ENCODE measurements at places on chromosomes 16 and 17.

GRCh38 chr17:43456661-43457361 lies 27.0 kb upstream of the DHX8 start:
- DNase-seq = no peak

- no peak for DNase-seq
Measured at GRCh38 chr17:21419299-21420239, 43.4 kb downstream of the KCNJ12 start.

GRCh38 chr17:15124264-15124595 lies 140.9 kb downstream of the PMP22 start:
- DNase-seq = no peak

- DNase-seq = no peak
Measured at GRCh38 chr17:11690681-11691080, 92.4 kb downstream of the DNAH9 start.

- DNase-seq = no peak
Measured at GRCh38 chr16:340370-341091, 12.0 kb downstream of the AXIN1 start.

DNA sequence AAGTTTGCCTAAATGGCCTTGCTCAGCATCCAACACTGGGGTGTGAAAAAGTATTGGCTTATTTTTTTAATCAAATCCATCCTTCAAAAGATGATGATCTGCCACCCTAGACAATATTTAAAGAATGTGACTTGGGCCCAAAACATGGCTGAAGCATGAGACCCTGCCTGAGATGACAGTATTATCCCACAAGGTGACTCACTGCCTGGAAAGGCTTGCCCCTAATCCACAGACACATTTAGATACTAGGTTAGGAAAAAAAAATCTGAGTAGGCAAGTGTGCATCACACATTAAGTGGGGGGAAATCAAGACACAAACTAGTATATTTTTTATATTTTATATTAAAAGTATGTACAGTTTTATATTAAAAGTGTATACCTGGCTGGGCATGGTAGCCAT lies 38.4 kb downstream of the TOM1L2 start:
- DNase-seq = no peak

DNA sequence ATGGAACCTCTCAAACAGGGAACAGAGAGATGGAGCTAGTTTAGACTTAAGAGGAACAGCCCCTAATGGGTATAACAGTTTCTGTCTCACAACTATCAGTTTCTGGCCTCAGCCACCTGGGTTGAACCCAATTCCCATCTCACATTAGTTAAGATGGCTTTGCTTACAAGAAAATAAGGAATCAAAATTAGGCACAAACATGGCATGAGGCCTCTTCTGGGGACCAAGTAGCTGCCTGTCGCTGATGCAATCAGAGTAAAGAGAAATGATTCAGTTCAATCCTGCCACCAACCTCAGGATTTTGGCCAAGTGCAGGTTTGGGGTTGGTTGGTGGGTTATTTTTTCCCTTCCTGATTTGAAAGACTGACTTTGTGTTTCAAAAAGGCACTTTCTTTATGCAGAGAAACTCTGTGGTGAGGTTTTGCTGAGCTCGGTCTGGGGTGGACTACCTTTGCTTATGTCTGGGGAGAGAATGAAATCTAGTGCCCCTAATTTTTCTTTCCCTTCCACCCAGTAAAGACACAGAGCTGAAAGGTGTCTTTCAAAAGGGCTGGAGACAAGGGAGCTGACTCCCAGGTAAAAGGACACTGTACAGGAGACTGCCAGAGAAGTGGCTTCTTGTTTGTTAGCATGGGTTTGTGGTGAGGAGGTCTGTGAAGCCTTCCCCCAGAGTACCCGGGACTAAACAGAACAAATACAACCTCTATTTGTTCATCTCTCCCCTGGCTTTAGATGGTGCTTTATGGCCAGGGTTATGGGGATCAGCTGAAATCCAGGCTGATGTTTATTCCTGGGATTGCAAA lies 44.8 kb upstream of the NFAT5 start:
- DNase-seq = no peak

- no peak for DNase-seq
Measured at GRCh38 chr16:50842013-50842505, 100.2 kb downstream of the CYLD start.

DNA sequence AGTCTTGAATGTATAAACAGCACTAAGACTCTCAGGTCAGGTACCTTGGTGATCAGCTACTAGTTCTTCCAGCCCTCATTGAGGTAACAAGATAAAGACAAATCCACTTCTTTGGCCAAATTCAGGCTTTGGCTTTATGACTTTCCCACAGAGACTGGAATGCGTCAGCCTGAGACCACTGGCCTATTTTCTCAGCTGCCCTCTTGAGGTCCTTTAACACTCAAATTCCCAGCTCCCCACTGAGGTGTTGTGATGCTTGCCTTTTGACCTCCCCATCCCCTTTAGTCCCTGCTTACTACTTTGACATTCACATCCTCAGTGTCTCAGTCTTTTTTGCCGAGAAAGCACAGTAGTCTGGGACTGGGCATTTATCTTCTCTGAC lies 10.6 kb downstream of the TNFAIP1 start:
- DNase-seq = peak; percentile 35

GRCh38 chr16:84155771-84156170 lies 10.7 kb downstream of the DNAAF1 start:
- no peak for DNase-seq

DNA sequence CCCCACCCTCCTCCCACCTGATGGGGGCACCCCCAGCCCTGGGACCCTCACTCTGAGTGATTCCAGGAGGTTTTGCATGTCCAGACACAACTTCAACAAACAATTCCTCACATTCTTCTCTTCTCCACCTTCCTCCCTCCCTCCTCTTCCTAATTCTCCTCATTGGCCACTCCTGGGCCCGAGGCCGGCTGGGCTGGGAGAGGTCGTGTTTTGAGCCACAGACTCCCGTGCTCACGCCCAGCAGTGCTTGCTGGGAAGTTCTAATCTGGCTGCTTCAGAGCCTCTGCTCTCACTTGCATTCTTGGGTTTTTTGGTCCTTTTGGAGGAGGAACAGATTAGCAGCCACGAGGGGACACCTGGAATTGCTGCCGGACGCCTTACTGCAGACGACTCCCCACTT lies 157.0 kb downstream of the NTN1 start:
- no peak for DNase-seq

- no peak for DNase-seq
Measured at GRCh38 chr17:82633343-82633742, 14.9 kb downstream of the WDR45B start.

DNA sequence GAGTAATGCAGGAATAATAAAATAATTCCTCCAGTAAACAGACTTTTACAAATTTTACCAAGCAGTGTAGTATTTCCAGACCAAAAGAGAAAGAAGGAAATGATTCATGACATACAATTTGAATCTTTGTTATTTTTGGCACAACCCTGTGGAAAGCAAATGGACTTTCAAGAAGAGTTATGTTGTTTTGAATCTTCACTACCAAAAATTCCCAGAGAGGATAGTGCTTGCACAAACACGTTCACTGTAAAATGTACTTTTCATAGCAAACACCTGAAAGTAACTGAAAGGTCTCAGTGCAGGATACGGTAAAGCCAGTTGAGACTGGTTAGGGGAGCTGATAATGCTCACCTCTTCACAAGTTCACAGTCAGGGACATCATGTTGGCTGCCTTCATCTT lies 107.1 kb downstream of the USP22 start:
- no peak for DNase-seq

DNA sequence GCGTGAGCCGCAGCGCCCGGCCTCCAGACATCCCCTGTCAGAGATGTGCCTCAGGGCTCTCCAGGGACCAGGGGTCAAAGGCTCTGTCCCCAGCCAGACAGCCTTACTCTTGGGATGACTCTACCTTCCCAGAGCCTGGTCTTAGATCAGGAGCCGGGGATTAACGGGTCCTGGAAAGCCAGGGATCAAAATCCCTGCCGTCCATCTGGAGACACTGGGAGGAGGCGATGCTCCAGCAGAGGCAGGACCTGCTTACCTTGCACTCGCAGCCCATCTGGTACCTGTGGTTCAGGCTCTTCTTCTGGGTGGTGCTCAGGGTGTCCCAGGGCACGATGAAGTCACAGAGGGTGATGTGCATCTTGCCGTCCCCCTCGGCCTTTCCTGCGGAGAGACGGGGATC lies 16.7 kb upstream of the USP36 start:
- no peak for DNase-seq

GRCh38 chr16:51407921-51408320 lies 256.9 kb upstream of the SALL1 start:
- DNase-seq = no peak

- DNase-seq = no peak
Measured at GRCh38 chr16:89567656-89568594, 7.4 kb downstream of the RPL13 start.

- DNase-seq = peak; percentile 72
Measured at GRCh38 chr16:9836118-9836736, 346.0 kb downstream of the GRIN2A start.

GRCh38 chr16:80894091-80894490 lies 89.7 kb upstream of the CDYL2 start:
- DNase-seq = no peak

DNA sequence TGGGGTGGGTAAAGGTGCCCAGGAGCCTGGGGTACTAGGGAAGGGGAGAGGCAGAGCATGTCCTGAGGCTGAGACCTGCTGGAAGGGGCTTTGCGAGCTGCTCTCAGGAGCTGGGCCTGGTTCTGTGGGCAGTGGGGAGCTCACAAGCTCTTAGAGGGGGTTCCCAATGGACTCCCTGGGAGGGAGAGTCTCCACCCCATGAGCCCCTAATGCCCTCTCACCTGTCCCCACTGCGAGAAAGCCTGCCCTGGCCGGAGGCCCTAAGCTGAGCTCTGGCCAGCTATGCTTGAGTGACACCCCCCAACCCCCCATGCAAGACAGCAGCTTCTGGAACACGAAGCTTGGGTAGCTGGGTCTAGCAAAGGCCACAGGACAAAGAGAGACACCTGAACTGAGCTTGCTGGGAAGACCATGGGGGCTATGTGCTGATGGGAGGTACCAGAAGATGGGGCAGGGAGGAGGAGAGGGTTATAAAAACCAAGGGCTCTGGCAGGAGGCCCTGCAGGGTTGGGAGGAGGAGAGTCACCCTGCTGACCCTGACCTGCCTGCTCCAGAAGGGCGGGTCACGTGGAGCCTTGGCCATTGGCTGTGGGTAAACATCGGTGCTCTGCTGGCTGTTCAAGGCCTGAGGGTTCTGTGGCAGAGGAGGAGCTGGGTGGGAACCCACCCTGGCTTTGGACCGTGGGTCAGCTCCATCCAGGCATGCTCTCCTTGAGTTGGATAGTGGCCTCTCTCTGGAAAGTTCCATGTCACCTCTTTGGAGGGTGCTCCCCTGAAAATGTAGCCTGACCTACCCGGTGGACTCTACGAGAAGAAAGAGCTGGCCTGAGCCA lies 106.7 kb downstream of the RAB11FIP4 start:
- no peak for DNase-seq

DNA sequence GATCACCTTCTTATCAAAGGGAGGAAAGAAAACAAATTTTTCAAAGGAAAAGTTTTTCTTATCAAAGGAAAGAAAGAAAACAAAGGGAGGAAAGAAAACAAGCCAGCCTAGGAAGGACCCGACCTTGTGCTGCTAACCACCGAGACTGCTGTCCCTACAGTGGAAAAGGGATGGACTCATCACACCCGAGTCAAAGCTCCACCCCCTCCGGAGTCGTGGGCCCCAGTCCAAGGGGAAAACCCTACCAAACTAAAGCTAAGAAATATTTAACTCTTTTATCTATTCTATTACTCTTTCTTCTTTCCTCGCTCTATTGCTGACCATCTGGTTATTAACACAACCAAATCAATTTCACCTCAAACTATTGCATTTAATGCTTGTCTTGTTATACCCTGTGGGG lies 6.1 kb upstream of the ENDOV start:
- DNase-seq = no peak

DNA sequence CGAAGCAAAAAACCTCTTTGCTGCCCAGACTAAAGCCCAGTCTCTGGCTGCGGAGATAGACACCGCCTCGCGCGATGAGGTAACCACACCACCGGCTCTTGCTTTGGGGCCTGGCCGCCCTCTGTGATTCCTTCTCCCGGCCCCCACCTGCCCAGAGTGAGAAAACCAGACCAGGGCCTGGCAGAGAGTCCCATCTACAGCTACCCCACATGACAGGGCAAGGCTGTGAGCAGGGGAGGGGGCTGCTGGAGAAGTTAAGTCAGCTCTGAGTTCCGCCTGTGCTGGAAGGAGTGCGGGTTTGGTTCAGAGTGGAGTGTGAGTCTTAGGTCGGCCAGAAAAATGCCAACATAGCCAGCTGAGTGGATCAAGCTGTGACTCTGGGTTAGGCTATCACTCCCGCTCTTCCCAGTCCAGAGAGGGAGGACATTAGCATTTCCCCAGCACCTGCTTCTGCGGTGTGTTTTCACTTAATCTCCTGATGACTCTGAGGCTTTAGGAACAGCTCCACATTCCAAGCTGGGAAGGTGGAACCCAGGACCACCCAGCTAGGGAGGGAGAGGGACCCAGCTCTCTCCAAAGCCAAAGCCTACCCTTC lies 139.0 kb downstream of the RAB11FIP4 start:
- no peak for DNase-seq

- peak; percentile 45 for DNase-seq
Measured at GRCh38 chr17:22600644-22601298, 908.4 kb downstream of the KCNJ18 start.

- no peak for DNase-seq
Measured at GRCh38 chr17:63150490-63150889, 184.5 kb downstream of the TANC2 start.

DNA sequence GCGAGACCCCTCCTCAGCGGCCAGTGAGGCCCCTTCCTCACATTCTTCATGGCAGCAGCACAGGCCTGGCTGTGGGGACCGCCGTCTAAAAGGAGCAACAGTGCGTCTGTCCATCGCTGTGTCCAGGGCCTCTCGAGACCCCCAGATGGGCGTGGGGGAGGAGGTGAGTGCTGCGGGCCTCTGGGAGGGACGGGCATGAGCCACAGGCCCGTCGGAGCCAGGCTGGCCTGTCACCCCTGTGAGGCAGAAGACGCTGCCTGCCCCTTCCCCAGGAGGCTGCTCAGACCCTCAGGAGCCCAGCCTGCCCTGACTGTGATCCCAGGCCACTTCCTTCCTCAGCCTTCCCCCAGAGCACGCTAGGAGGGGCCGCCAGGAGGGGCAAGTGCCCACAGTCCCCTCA lies 2.1 kb upstream of the PYCR1 start:
- no peak for DNase-seq

DNA sequence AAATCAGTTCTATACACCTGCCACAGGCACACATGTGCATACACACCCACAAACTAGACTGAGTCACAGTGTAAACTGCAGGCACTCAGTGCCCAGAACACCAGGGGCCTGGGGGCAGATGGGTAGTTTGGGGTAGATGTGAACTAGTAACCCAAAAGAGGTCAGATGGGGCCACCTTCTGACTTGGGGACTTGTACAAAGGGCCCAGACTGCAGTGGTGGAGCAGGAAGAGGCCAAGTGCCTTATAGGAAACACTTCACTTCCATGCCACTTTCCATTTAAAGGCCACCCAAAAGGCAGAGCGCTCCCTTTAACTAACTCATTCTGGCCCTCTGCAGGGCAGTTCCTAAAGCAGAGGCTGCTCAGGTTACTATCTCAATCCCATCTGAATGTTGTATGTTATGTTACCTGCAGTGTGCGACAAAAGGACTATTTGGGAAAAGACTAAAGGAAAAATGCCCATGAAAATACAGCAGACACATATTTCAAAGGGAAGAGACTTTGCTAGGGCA lies 27.8 kb upstream of the ERN1 start:
- DNase-seq = peak; percentile 11

Data from GM23338 (cell line).